ENCODE measurements at places on chromosomes 2 and 18. TPM values are rescaled to one million over a fixed set of nuclear protein-coding genes. Genes with fewer than 3 reads are reported as not detected.

The ERCC3 gene
- total RNA-seq: 34.6 TPM

The CYP26B1 gene
- total RNA-seq: 10.0 TPM

The GREB1 gene
- 8.4 TPM for total RNA-seq

The KHK gene
- total RNA-seq: 1.3 TPM

The ALPG gene
- total RNA-seq: not detected

The RAB27B gene
- total RNA-seq: 0.34 TPM

The DAW1 gene
- total RNA-seq: 0.22 TPM

The IL1A gene
- total RNA-seq: not detected

The RASGRP3 gene
- total RNA-seq: 25.8 TPM

The PXDN gene
- total RNA-seq: 117 TPM

The MC2R gene
- not detected for total RNA-seq

The FAM124B gene
- total RNA-seq: 5.7 TPM

The SERPINB13 gene
- not detected for total RNA-seq

The C2orf80 gene
- not detected for total RNA-seq

The CLEC4F gene
- total RNA-seq: not detected

The SLC4A3 gene
- 2.2 TPM for total RNA-seq

The DPYSL5 gene
- not detected for total RNA-seq

The SKOR2 gene
- not detected for total RNA-seq

The IL1RL1 gene
- total RNA-seq: 25.1 TPM

The SFT2D3 gene
- 5.8 TPM for total RNA-seq

The DNAJC27 gene
- total RNA-seq: 21.5 TPM

The IL1B gene
- total RNA-seq: not detected

The SERPINB10 gene
- not detected for total RNA-seq

The TGFA gene
- 2.0 TPM for total RNA-seq

The KCTD1 gene
- total RNA-seq: 7.7 TPM

The RNF103 gene
- 32.6 TPM for total RNA-seq

The PROKR1 gene
- total RNA-seq: 0.65 TPM

The EVA1A gene
- total RNA-seq: 1.9 TPM

The FBXO41 gene
- total RNA-seq: 4.9 TPM

The CYP20A1 gene
- total RNA-seq: 26.0 TPM

The KIF1A gene
- not detected for total RNA-seq

The CDK15 gene
- 3.1 TPM for total RNA-seq

The LRRTM4 gene
- not detected for total RNA-seq

The LINC00305 gene
- not detected for total RNA-seq

The SP9 gene
- total RNA-seq: not detected

The RAB17 gene
- total RNA-seq: not detected

The EDAR gene
- not detected for total RNA-seq

The SP5 gene
- total RNA-seq: 4.4 TPM

The ZNF892 gene
- 3.3 TPM for total RNA-seq

The HOXD10 gene
- not detected for total RNA-seq

The THSD7B gene
- 2.0 TPM for total RNA-seq

The RNPEPL1 gene
- total RNA-seq: 65.4 TPM

The PSMD1 gene
- total RNA-seq: 73.1 TPM

The PID1 gene
- total RNA-seq: 25.8 TPM

The C18orf54 gene
- total RNA-seq: 3.9 TPM

The CYP1B1 gene
- total RNA-seq: 20.0 TPM

The SATB2 gene
- total RNA-seq: 4.6 TPM

The CABYR gene
- total RNA-seq: 2.2 TPM

The MRPS9 gene
- total RNA-seq: 14.7 TPM

The NEDD4L gene
- 54.1 TPM for total RNA-seq

The RIT2 gene
- not detected for total RNA-seq

The TAF4B gene
- total RNA-seq: 12.2 TPM

The TSPYL6 gene
- total RNA-seq: not detected

The TBR1 gene
- not detected for total RNA-seq

All from subcutaneous adipose tissue (tissue), 4 donors.